Endothelial cell (in vitro differentiated cells): ENCODE measurements at places on chromosomes 4 and X.

- DNase-seq = no peak
These were observed 471.7 kb downstream of the GASK1B start for GRCh38 chr4:157700898-157701694.

DNA sequence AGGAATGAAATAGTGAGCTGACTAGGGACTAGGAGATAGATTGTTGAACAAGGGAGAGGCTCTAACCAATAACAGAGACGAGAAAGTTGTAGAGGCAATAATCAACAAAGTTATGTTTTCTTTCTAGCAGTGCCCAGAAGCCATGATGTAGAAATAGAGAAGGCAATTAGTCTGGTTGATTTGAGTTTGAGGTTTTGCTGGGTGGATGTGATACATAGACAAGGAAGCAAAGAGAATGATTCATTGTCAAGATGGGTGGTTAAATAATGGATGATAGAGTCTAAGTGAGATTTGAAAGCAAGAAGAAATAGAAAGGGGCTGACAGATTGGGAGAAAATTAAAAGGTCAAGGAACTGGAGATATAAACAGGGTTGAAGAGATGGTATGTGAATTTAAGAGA, 11.2 kb downstream of the RBM41 start:
- DNase-seq = no peak

GRCh38 chr4:139801895-139802294, 136.3 kb downstream of the MGST2 start:
- no peak for DNase-seq

DNA sequence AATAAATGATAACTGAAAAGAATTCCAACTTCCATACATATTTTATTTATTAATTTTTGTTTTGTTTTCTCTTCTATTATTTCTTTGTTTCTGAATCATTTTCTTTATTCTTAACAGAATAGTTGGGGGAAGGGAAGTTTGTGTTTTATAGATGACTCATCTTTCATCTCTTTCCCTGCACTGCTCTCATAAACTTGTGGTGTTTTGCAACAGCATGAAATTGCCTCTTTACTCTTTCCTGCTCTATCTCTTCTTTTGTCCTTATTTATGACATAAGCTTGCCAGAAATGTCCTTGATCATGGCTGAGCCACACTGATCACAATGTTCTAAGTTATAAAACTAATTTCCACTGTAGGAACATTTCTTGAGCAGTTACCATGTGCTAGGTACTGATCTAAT, 22.3 kb downstream of the QRFPR start:
- DNase-seq = no peak

GRCh38 chr4:163804001-163804400, 309.5 kb downstream of the TMA16 start:
- no peak for DNase-seq

- DNase-seq = no peak
These were observed 61.2 kb upstream of the TSPAN7 start for GRCh38 chrX:38500141-38500540.
